ENCODE measurements at places on chromosomes 13 and 19. TPM values are rescaled to one million over a fixed set of nuclear protein-coding genes. Genes with fewer than 3 reads are reported as not detected.

Gene SLAIN1
- 10.6 TPM for total RNA-seq

Gene LINGO3
- total RNA-seq, result not detected

Gene TLE6
- total RNA-seq, result 2.7 TPM

Gene ZNF383
- total RNA-seq, result 5.2 TPM

Gene CGB2
- not detected for total RNA-seq

Gene KIR3DL2
- not detected for total RNA-seq

Gene MEF2B
- not detected for total RNA-seq

Gene NANOS3
- not detected for total RNA-seq
